ENCODE measurements at places on chromosomes 4 and X.

- DNase-seq, result no peak
Observed at GRCh38 chrX:6821730-6822129, 286.8 kb upstream of the VCX3A start.

DNA sequence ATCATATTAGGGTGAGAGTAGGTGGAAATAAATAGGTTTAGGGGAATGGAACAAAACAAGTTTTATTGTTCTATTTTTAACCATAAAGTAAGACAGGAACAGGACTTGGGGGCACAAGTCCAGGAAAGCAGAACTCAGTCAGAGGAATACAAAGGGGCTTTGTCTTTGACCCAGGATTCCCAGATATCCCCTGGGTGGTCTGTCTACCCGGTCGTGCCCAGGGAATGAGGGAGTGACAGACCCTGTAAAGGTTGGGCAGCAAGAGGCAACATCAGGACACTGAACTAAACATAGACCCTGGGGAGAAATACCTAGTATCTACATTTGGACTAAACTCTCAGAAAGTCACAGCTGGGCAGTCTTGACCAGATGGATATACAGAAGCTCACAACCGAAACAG, 50.6 kb downstream of the PTCHD1 start:
- DNase-seq, result no peak

DNA sequence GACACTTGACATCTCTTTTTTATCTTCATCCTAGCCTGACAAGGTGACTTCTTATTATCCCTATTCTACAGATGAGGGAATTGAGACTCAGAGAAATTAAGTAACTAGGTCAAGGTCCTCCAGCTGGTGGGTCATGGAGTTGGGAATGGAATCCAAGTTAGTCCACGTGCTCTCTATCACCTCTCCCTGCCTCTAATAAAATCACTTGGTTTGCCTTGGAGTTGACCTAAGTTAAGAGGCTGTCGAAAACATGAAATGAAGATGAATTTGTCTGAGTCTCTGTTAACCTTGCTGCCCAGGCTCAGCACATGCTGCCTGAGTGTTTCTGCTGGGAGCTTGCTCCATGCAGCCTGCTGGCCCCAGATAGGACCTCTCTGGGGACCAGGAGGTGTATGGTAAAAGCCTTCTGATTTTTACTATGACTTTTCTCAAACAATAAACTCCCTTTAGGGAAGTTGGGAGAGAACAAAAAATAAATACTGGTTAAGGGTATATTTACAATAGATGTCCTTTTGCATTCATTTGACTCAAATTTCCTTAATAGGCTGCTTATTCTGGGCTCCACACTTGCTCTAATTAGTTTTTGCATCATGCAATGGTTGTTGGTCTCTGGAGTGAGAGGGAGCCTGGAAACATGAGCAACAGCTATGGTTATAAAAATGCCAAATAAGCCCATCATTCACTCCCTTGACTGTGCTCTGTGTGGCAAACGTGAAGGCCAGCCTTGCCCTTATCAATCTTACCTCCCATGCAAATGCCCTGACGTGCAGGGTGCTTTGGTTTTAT, 61.6 kb upstream of the DHX15 start:
- DNase-seq, result no peak

- DNase-seq, result no peak
Observed at GRCh38 chr4:33715841-33716395, 2528.4 kb downstream of the ARAP2 start.

DNA sequence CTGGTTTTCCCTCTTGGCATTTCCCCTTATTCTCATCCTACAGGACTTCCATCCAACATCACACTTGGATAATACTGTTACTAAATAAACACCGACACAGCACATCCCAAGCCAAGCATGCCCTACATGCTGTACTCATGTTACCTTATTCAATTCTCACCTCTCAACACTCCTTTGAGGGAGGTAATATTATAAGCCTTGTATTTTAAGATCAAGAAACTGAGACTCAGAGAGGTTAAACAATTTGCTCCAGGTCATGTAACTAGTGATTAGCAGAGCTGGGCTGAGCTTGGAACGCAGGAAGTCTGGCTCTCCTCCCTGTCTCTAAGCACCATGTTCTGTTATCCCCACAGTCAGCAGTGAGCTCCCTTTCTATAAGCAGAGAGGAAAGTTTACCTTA, 333.6 kb upstream of the IGFBP7 start:
- DNase-seq, result no peak

DNA sequence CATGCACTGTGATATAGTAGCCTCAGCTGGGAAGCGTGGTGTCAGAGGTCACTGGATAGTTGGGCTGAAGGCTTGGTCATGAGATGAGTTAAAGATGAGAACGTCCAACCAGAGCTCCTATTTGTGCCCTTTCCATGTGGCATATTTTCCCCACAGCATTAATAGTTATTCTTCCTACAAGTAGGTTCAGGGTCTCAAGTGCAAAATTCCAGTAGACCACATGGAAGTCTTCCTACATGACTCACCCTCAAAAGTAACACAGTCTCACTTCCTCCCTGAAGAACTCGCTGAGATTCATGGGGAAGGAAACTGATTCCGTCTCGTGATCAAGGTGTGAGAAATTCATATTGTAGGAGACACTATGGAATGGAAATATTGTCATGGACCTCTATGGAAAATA, 1212.5 kb upstream of the PRKX start:
- DNase-seq, result no peak

DNA sequence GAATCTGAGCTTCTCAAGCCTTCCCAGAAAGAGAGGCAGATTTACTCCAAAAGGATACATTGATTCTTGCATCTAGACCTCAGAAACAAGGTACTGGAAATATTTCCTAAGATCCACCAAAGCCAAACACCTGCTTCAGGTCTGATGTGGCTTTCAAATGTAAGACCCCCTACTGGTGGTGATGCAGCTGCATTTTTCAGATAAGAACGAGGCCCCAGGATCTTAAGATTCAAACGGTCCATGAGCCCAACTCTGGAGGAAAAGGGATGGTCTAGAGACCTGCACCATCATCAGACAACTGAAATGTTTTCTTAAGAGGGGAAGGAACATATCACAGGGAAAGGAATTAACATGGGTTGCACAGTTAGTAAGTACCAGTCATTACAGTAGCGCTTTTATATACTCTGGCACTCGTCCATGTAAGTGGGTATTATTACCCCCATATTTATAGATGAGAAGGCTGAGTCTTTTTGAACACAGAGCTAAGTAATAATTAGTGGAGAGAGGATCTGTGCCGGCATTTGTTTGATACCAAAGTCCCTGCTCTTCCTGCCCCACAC, 73.7 kb downstream of the LEF1 start:
- DNase-seq, result no peak

- no peak for DNase-seq
Observed at GRCh38 chr4:18394656-18395055, 373.1 kb upstream of the LCORL start.

DNA sequence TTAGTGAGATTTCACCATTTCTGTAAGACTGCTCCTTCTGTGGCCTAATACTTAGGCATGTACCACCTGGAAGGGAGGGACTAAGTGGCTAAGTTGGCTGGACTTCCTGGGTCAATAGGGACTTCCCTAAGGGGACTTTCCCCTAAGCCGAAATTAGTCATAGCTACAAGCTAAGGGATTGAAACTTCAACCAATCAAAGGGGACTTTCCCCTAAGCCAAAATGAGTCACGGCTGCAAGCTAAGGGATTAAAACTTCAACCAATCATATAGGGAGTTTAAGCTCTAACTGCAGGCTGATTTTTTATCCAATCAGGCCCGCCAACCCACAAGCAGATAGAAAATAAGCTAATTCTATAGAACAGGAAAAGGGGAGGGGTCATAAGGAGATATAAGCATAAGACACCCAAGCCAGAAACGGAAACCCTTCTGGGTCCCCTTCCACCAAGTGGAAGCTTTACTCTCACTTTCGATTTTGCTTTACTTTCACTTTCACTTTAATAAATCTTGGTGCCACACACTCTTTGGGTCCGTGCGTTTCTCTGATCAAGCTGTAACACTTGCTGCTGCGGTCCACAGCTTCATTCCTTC, 382.8 kb downstream of the KLHL4 start:
- DNase-seq, result no peak

DNA sequence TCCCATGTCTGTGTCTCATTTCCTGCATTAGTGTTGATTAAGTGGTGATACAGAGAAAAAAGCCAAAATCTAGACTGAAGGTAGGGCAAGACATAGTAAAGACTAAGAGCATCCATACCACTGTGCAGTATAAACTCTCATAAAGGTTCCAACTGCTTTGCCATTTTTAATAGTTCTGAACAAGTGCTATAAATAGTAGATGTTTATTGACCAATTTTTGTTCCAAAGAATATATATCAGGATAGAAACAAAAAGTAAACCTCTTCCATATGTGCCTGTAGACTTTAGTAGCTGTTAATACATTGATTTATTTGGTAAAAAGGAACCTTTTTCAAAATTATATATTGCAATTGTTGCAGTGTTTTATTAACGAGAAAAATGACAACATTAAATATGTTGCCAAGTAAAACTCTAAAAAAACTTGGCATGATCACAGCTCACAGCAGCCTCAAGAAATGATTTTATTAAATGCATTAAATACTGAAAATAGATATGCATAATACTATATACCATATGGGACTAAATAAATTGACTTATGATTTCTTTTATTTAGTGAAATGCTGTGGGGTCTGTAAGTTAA, 22.3 kb upstream of the AASDH start:
- DNase-seq, result no peak

DNA sequence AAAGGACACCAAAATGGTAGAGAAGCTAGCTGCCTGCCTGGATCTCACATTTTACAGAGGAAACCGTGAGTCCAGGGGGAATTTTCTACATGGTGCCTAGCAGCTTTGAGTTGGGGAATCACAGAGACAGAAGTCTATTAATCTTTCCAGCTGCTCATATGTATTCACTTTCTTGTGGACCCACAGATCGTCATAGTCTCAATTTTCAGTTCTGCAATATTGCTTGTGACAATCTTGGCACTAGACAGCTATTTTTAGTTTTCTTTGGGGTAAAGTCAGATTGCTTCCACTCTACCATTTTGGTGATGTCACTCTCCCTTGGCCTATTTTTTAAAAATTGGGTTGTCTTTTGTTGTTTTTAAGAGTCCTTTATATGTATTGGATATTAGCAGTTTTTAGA, 233.4 kb upstream of the STK26 start:
- no peak for DNase-seq

DNA sequence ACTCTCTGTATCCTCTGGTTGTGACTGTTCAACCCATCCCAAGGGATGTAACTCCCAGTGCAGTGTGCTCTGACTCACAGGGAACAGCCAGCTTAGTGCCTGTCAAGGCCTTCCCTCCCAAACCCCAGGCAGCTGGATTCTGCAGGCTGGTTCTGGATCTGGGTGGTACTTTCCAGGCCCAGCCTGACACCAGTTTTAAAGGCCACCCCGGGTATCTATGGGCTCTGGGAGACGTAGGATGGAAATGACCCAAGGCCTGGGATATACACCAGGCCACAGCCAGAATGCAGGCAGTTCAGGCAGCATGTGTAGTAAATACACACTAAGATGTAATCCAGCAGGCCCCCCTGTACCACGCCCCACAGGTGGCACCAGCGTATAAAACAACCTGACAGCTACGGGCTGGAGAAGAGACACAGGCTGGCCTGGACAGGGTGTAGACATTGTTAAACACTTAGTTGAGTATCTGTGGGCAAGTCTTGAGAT, 64.2 kb downstream of the SPINK2 start:
- no peak for DNase-seq

DNA sequence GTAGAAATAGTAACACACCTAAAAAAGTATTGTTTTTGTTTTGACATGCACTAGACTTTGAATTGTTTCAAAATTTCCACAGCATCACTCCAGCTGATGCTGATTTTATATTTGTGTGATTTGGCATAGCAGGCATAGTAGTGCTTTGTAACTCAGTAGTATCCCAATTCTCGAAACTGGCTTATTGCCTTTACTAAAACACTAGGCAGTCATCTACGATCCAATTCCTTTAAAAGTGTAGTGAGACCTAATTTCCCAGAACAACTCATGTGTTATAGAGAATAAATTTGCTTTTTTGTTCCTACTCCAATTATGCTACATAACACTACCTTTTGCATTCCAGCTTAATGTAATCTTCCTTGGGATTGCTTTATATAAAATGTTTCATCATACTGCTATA, 797.7 kb downstream of the ADGRL3 start:
- no peak for DNase-seq

DNA sequence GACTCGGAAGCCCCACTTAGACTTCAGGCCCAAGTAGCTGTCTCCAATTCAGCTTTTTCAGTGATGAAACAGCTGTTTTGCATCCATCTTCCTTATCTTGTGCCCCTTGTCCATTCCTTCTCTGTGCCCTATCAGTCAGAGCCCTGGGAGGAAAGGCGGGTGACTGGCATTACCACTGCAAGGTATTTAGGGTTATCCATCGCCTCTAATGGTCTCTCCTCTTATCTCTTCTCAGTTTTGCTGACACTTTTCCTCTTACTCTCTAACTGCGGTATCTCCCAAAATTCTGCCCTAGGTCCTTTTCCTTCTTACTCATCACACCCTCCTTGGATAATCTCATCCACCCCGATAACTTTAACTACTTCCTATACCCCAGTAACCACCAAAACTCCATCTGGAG, 13.7 kb downstream of the GAB3 start:
- DNase-seq, result no peak

DNA sequence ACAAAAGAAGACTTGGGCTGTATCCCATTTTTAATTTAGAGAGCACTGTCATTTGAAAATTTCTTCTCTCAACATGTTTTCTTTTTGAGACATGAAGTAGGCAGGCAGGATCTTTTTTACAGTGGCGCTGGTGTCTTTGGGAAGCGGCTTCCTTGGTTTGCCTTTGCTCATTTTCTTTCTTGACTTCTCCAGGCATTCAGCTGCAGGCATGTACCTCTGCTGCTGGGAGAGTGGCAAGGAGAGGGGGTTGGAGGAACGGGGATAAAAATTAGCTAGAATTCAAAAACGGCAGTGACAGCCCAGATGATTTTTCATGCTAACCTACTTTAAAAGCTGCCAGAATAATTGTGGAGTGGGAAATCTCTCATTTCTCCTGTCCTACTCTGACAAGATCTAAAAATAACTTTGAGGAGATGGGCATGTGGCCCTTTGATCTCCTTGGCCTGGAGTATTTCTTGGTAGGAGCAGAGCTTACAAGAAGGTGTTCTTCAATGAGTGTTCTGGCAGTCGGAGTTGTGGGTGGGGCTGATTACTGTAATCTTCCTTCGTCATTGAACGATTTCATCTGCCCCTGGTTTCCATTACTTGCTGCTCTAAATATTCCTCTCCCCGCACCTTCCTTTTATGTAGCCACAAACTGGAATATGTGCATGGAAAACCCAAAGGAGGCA, 54.8 kb downstream of the TBL1X start:
- no peak for DNase-seq

- DNase-seq, result no peak
Observed at GRCh38 chr4:20271950-20272349, 20.2 kb downstream of the SLIT2 start.

GRCh38 chr4:99507349-99507748, 3.5 kb upstream of the C4orf17 start:
- no peak for DNase-seq

Measured in activated CD8-positive, alpha-beta memory T cell treated with anti-CD3 and anti-CD28 coated beads for 1 hour (primary cell).